CD14-positive monocyte (primary cell): ENCODE measurements at places on chromosomes 5 and 9. TPM values are rescaled to one million over a fixed set of nuclear protein-coding genes. Genes with fewer than 3 reads are reported as not detected.

DNA sequence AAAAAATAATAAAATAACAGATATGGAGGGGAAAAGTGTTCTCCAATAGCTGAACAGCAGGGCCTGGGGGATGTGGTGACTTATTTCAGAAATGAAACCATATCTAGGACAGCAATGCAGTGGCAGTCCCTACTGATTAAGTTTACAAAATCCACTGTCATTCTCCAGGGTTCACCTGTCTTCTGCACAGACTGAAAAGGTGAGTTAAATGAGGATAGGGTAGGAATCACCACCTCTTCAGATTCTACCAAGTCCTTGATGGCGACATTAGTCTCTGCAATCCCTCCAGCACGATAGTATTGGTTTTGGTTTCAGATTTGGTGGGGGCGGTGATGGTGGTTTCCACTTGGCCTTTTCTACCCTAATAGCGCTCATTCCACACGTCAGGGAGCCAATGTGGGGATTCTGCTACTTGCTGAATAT is 32.3 kb upstream of the NPM1 start:
- no peak for DNase-seq
- no peak overlapping the region for H3K4me3 ChIP-seq
- H3K27ac ChIP-seq, result no peak overlapping the region
- H3K4me1 ChIP-seq, result no peaks in the 10 kb centered on the region
- H3K27me3 ChIP-seq, result no peaks in the 10 kb centered on the region
- no peaks in the 10 kb centered on the region for H3K36me3 ChIP-seq

DNA sequence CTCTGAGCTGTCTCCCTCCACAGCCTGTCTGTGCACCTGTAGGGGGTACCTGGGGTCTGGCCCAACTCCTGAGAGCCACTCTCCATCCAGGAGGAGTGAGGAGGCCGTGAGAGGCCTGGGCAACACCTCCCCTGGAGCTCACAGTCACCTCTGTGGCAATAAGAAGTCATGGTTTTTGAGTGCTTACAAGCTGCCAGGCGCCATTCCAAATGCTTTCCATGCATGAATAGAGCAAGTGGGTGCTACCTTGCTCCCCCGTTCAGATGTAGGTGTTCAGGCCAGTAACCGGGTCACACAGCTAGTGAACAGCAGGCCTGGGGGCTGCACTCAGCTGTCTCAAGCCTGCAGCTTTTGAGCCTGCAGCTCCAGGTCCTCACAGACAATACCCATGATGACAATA is 30.6 kb downstream of the CORO2A start:
- no peak for DNase-seq
- no peaks in the 10 kb centered on the region for H3K27me3 ChIP-seq
- no peak overlapping the region for H3K27ac ChIP-seq
- H3K4me1 ChIP-seq, result peaks cover 8% of the 10 kb centered on the region
- no peak overlapping the region for H3K4me3 ChIP-seq
- H3K36me3 ChIP-seq, result no peaks in the 10 kb centered on the region

DNA sequence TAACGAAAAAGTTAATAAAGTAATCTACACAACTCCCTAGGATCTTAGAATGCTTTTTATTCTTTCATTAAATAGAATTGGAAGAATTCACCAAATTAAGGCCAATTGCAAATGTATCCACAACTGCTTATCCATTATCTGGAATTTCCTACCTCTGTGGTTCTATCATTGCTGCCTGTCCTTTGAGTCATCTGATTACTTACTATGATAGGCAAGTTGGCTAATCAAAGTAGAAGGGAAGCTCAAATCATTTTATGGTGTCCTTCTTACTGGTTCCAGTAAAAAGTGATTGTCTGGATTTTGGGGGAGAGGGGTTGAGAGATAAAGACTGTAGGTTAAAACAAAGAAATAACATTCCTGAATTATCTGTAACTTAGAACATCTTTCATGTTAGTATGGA is 161.4 kb upstream of the GNA14 start:
- peaks cover 31% of the 10 kb centered on the region for H3K36me3 ChIP-seq
- H3K4me3 ChIP-seq, result no peak overlapping the region
- H3K27me3 ChIP-seq, result no peaks in the 10 kb centered on the region

GRCh38 chr5:149433524-149434131 is 54.5 kb upstream of the IL17B start:
- no peak overlapping the region for H3K4me3 ChIP-seq
- H3K4me1 ChIP-seq, result peaks cover 28% of the 10 kb centered on the region
- no peaks in the 10 kb centered on the region for H3K36me3 ChIP-seq
- H3K27ac ChIP-seq, result no peak overlapping the region
- no peak for DNase-seq

- peak; percentile 29 for DNase-seq
- H3K4me1 ChIP-seq, result no peaks in the 10 kb centered on the region
- no peak overlapping the region for H3K4me3 ChIP-seq
- no peak overlapping the region for H3K27ac ChIP-seq
- H3K36me3 ChIP-seq, result no peaks in the 10 kb centered on the region
These were observed 248.1 kb downstream of the CETN3 start for GRCh38 chr5:90161414-90161813.

- H3K27me3 ChIP-seq, result no peaks in the 10 kb centered on the region
- H3K4me3 ChIP-seq, result no peak overlapping the region
- DNase-seq, result no peak
- H3K27ac ChIP-seq, result no peak overlapping the region
- H3K36me3 ChIP-seq, result no peaks in the 10 kb centered on the region
These were observed 22.4 kb downstream of the ELOVL7 start for GRCh38 chr5:60821488-60822284.

MYOZ3 gene
- not detected in 2 replicates for polyA plus RNA-seq

PKD2L2 gene
- polyA plus RNA-seq, result not detected

GRCh38 chr5:64827703-64828102 is 59.0 kb downstream of the CWC27 start:
- no peaks in the 10 kb centered on the region for H3K36me3 ChIP-seq
- no peak overlapping the region for H3K4me3 ChIP-seq
- no peak for DNase-seq
- H3K27ac ChIP-seq, result no peak overlapping the region

GRCh38 chr5:172875505-172876279 is 41.6 kb downstream of the ERGIC1 start:
- H3K4me3 ChIP-seq, result no peak overlapping the region
- peaks cover 6% of the 10 kb centered on the region for H3K36me3 ChIP-seq
- peaks cover 15% of the 10 kb centered on the region for H3K4me1 ChIP-seq

PLCXD3 gene
- not detected in 2 replicates for polyA plus RNA-seq

DNA sequence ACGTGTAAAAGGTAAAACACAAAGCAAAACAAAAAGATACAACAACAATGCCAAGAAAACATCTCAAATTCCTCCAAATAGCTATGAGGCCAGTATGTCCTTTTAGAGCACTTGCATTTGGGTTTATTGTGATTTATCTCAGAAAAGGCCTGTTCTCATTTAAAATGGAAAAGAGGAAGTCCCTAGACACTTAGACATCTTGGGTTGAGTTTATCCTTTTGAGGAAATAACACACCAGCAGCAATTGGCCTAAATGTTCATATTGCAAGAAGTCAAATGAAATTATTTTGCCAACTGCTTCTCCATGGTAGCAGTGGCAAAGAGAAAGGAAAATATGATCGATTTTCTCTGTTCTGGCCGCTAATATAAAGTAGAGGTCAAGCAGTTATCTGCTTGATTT is 43.6 kb upstream of the TRMT10B start:
- no peaks in the 10 kb centered on the region for H3K4me1 ChIP-seq
- no peaks in the 10 kb centered on the region for H3K27me3 ChIP-seq

OMD gene
- polyA plus RNA-seq, result not detected

GRCh38 chr9:16315720-16316119 is 554.8 kb downstream of the BNC2 start:
- DNase-seq, result no peak
- H3K4me1 ChIP-seq, result no peaks in the 10 kb centered on the region
- no peak overlapping the region for H3K27ac ChIP-seq

DNA sequence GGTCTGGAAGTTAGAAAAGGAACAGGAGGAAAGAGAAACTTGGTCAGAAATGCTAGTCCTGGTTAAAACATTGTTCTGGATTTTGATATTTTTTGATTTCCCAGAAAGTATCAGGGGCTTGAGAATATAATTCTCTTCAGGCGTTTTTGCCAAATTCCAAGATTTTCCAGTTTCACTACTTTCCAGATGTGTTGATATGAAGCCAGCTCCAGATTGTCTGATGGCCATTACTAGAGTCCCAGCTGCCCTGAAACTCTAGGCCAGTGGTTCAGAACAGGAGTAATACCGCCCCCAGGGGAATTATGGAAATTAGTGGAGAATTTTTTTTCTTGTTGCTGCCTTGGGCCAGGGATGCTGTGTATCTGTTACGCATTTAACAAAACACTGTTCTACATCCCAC is 88.6 kb downstream of the KCNN2 start:
- no peaks in the 10 kb centered on the region for H3K27me3 ChIP-seq
- DNase-seq, result no peak
- no peaks in the 10 kb centered on the region for H3K4me1 ChIP-seq
- H3K36me3 ChIP-seq, result no peaks in the 10 kb centered on the region
- H3K4me3 ChIP-seq, result no peak overlapping the region

GRCh38 chr9:34405719-34406118 is 29.0 kb upstream of the MYORG start:
- H3K27ac ChIP-seq, result no peak overlapping the region
- H3K4me3 ChIP-seq, result no peak overlapping the region
- H3K36me3 ChIP-seq, result peaks cover 15% of the 10 kb centered on the region
- no peaks in the 10 kb centered on the region for H3K4me1 ChIP-seq
- no peaks in the 10 kb centered on the region for H3K27me3 ChIP-seq

GRCh38 chr9:113474360-113475028 is 11.0 kb downstream of the RGS3 start:
- no peaks in the 10 kb centered on the region for H3K27me3 ChIP-seq
- no peak overlapping the region for H3K4me3 ChIP-seq
- DNase-seq, result no peak
- H3K36me3 ChIP-seq, result no peaks in the 10 kb centered on the region
- H3K27ac ChIP-seq, result no peak overlapping the region
- no peaks in the 10 kb centered on the region for H3K4me1 ChIP-seq

FRMD3 gene
- 9.8 TPM for polyA plus RNA-seq

LRRC19 gene
- polyA plus RNA-seq, result not detected

NR5A1 gene
- polyA plus RNA-seq, result not detected

CTNNAL1 gene
- 0.25 and 0.28 TPM in 2 replicates for polyA plus RNA-seq

PCDHGA5 gene
- polyA plus RNA-seq, result not detected

GRCh38 chr5:116409591-116410296 is 164.9 kb downstream of the SEMA6A start:
- no peak for DNase-seq
- no peaks in the 10 kb centered on the region for H3K36me3 ChIP-seq
- H3K4me1 ChIP-seq, result no peaks in the 10 kb centered on the region
- no peaks in the 10 kb centered on the region for H3K27me3 ChIP-seq

DNA sequence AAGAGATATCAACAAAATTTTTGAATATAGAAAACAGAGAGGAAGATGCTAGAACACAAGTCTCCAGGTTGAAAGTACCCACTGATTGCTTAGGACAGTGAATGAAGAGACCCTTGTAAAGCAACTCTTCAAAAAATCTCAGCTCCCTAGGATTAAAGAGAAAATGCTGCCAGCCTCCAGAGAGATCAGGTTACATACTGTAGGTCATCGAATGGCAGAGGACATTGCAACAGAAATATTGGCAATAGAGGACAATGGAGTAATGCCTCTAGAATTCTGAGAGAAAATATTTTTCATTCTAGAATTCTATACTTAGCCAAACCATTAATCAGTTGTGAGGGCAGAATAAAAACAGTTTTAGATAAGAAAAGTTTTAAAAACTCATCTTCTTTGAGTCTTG is 43.1 kb upstream of the ELL2 start:
- H3K4me3 ChIP-seq, result no peak overlapping the region
- H3K27me3 ChIP-seq, result no peaks in the 10 kb centered on the region
- no peak overlapping the region for H3K27ac ChIP-seq
- H3K36me3 ChIP-seq, result no peaks in the 10 kb centered on the region

HSPB3 gene
- polyA plus RNA-seq, result not detected
